Naive thymus-derived CD4-positive, alpha-beta T cell (primary cell): ENCODE measurements at places on chromosomes 3 and 15. TPM values are rescaled to one million over a fixed set of nuclear protein-coding genes. Genes with fewer than 3 reads are reported as not detected.

ALDH1A3 gene
- total RNA-seq, result not detected in 2 replicates

DNA sequence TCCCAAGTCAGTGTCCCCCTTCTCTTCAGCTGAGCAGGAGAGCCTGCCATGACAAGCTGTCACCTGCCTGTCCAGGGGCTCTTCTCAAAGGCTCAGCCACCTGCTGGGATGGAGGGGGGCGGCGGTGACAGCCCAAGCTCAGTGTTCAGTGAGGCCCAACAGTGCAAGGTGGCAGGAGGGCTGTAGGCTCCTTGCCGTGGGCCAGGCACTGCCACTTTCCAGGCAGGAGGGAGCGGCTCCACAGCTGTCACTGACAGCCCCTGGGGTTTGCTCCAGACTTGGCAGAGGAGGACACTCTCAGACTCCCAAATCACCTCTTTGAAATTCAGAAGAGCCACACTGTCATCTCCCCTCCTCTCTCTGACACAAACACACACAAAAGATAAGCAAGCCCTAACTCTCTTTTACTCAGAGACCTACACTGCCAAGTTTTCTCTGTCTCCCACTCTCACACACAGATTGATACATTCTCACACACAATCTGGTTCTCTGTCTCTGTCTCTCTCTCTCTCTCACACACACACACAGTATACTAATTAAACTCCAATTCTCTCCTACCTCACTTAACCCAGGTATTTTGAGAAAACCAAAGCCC, 443.3 kb downstream of the EPHB1 start:
- H3K4me3 ChIP-seq, result no peak overlapping the region
- no peaks in the 10 kb centered on the region for H3K4me1 ChIP-seq
- no peaks in the 10 kb centered on the region for H3K27me3 ChIP-seq
- no peak overlapping the region for H3K27ac ChIP-seq

GRCh38 chr3:189038773-189039745, 132.7 kb upstream of the TPRG1 start:
- H3K36me3 ChIP-seq, result no peaks in the 10 kb centered on the region
- no peaks in the 10 kb centered on the region for H3K4me1 ChIP-seq
- no peak overlapping the region for H3K4me3 ChIP-seq
- DNase-seq, result peak; percentile 5

- no peaks in the 10 kb centered on the region for H3K27me3 ChIP-seq
- no peaks in the 10 kb centered on the region for H3K36me3 ChIP-seq
- DNase-seq, result no peak
- H3K4me1 ChIP-seq, result no peaks in the 10 kb centered on the region
- H3K4me3 ChIP-seq, result no peak overlapping the region
- H3K27ac ChIP-seq, result no peak overlapping the region
These were observed 52.4 kb downstream of the BOC start for GRCh38 chr3:113263778-113264177.

HHATL gene
- not detected for total RNA-seq

DNA sequence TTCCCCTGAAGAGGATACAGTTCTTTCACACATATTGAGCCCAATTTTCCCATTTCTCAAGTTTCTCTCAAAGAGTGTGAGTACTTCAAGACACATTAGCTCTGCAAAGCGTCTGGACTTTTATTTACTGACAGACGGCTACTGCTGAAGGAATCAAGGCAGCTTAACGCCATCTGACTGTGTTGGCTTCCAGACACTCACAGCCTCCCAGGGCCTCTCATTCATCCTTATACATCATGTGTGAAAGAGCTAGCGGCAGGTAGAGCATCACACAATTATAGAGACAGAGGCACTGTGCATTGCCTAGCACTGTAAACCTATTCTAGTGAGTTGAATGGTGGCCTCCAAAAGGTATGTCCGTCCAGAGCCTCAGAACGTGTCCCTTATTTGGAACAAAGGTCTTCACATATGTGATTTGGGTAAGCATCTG, 284.1 kb upstream of the STT3B start:
- no peak for DNase-seq
- H3K4me1 ChIP-seq, result no peaks in the 10 kb centered on the region
- no peak overlapping the region for H3K27ac ChIP-seq
- H3K27me3 ChIP-seq, result no peaks in the 10 kb centered on the region
- H3K4me3 ChIP-seq, result no peak overlapping the region

GRCh38 chr3:28799084-28799483, 450.5 kb upstream of the AZI2 start:
- no peak overlapping the region for H3K27ac ChIP-seq
- no peaks in the 10 kb centered on the region for H3K4me1 ChIP-seq
- no peak for DNase-seq
- H3K36me3 ChIP-seq, result no peaks in the 10 kb centered on the region

EPHB3 gene
- total RNA-seq, result 0.32 TPM
